Activated CD8-positive, alpha-beta memory T cell treated with anti-CD3 and anti-CD28 coated beads for 48 hours (primary cell): ENCODE measurements at places on chromosomes 2 and 18.

DNA sequence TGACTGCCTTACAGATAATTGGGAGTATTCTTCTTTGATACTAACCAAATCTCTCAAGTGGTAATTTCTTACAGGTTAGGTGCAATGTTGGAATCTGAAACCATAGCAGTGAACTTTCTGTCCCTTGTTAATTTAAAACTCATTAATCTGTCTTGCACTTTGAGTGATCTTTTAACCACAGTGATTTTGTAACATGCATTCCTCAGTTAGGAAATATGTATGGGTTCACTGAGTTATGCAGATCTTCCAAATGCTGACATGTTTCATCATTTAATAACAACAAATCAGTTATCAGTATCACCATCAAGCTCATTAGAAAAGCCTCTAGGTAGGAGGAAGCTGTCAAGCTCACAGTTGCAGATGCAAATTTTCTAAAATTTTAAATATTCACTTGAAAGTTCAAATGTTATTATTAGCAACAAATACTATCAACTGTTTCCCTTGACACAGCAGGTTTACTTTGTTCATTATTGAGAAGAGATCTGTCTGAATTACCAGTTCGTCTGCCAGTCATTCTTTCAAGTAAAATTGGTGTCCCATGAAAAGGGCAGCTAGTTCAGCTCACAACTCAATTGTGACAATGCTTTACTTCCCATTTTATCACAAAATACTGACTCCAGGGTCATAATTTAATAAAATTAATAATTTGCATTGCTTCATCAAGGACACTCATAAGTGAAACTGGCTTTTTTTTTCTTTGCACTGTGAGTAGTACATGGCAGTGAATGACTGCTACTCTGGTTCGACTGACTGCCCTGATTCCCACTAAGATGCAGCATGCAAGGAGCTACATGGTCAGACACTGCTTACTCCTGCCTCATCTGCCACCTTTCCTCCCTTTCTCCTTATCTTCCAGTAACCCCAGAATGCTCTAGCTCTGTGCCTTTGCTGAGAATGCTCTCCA, 31.6 kb downstream of the SUCLG1 start:
- DNase-seq = no peak

DNA sequence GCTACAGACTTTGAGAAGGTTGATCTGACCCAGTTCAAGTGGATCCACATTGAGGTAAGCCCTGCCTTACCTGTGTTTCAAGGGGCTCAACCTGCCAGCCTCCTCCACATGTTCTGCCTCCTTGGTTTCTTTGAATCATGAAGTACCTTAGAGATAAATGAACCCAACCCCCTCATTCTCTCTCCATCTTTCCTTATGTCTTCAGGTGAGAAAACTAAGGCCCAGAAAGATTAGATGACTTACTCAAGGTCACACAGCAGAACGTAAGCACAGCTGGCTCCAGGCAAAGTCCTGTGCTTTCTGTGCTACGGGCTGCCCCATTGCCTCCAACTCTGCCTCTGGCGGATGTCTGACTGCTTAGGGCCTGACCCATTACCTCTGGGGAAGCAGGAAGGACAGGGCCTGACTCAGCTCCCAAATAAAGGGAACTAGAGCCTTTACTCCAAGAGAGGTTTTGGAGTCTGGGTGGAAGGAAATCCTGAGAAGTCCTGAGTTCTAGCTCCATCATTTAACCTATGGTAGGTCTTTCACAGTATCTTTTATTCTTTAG, 10.3 kb downstream of the KHK start:
- DNase-seq = no peak

DNA sequence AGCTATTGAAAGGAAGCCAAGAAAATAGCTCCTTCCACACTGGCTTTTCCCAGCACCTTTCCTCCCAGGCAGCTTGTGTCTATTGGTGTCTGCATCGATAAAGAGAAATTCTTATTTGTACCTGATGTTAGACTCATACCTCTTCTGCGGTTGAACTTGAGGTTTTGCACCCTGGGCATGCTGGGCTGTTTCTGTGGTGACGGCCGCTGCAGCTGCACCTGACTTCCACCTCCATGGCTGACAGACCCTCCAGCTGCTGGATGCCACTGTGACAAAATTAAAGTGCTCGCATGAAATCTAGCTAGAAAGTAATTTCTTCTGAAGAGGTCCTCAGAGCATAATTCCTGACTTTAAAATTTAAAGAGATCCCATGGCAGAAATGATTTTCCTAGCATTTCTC, 6.6 kb downstream of the FECH start:
- DNase-seq = no peak

GRCh38 chr2:136407952-136408318, 290.0 kb upstream of the CXCR4 start:
- DNase-seq = no peak

DNA sequence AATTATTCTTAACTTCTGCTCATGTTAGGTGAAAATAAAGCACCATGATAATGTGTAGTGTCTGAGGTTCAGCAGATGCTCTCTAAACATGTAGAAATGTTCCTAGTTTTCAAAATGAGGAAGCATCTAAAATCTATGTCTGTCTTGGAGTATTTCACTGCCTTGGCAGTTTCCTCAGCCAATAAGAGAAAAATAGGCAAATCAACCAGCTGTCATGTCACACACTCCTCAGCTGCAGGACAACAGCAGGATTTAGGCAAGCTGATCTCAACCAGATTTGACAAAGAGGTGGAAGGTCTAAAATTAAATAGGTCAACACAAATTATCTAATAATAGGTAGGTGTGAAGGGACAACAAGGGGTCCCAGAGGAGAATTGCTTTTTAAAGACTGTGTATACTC, 164.1 kb upstream of the BOD1L2 start:
- no peak for DNase-seq

- no peak for DNase-seq
These were observed 93.7 kb upstream of the WDR75 start for GRCh38 chr2:189347540-189347939.

- DNase-seq = peak; percentile 40
These were observed 51.8 kb downstream of the MTHFD2 start for GRCh38 chr2:74250189-74250631.
